Activated B cell treated with CpG ODN at 0.5 μM for 24 hours (primary cell): ENCODE measurements at places on chromosomes 1 and 21. TPM values are rescaled to one million over a fixed set of nuclear protein-coding genes. Genes with fewer than 3 reads are reported as not detected.
A peak's percentile ranks its signal among the peaks of the same experiment; 100 is the strongest.

- H3K4me1 ChIP-seq = no peaks in the 10 kb centered on the region
- no peak overlapping the region for H3K27ac ChIP-seq
Measured at GRCh38 chr1:52294580-52294979, 71.4 kb downstream of the CC2D1B start.

DNA sequence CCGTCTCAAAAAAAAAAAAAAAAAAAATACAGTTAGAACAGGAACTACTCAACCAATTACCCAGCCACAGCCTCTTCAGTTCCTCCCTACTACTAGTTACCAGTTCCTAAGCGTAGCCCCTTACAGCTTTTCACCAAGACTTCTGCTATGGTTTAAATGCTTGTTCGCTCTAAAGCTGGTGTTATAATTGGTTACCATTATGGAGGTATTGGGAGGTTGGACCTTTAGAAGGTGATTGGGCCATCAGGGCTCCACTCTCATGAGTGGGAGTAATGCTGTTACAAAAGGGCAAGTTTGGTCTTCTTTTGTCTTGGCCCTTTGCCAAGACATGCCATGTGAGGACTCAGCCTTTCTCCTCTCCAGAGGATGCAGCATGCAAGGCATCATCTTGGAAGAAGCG lies 3.0 kb upstream of the SMPDL3B start:
- H3K27ac ChIP-seq = no peak overlapping the region
- peaks cover 20% of the 10 kb centered on the region for H3K27me3 ChIP-seq
- no peak for DNase-seq
- peaks cover 23% of the 10 kb centered on the region for H3K4me1 ChIP-seq
- no peaks in the 10 kb centered on the region for H3K36me3 ChIP-seq
- H3K4me3 ChIP-seq = no peak overlapping the region

GRCh38 chr1:164587617-164588501 lies 28.9 kb downstream of the PBX1 start:
- DNase-seq = no peak
- no peak overlapping the region for H3K27ac ChIP-seq
- H3K27me3 ChIP-seq = peaks cover 11% of the 10 kb centered on the region
- no peaks in the 10 kb centered on the region for H3K4me1 ChIP-seq
- H3K36me3 ChIP-seq = no peaks in the 10 kb centered on the region

RPTN gene
- total RNA-seq = not detected in 2 replicates

- H3K4me1 ChIP-seq = no peaks in the 10 kb centered on the region
- no peaks in the 10 kb centered on the region for H3K36me3 ChIP-seq
- no peak overlapping the region for H3K4me3 ChIP-seq
- no peak for DNase-seq
- no peak overlapping the region for H3K27ac ChIP-seq
- no peaks in the 10 kb centered on the region for H3K27me3 ChIP-seq
Measured at GRCh38 chr1:86522240-86522639, 24.6 kb upstream of the CLCA4 start.

OR2M3 gene
- total RNA-seq = not detected in 2 replicates

GJC2 gene
- 0.24 and 0.35 TPM in 2 replicates for total RNA-seq

OPTC gene
- total RNA-seq = not detected in 2 replicates

DNA sequence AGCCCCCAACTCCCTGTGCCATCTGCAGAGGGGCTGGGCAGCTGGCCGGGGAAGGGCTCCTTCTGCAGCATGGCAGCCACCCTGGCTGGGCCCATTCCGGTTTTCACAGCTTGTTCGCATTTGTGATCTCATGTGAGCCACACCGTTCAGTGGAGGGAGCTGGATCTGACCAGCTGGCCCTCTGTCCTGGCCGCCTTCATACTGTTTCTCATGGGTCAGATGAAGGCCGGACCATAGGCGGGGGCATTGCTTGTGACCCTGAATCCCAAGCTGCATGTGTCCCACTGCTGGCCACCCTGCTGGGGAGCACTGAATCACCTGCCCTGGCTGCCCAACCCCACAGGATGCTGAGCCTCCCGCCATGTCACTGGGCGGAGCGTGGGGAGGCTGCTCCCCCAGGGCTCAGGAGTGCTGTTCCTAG lies 36.4 kb upstream of the PRSS38 start:
- no peaks in the 10 kb centered on the region for H3K27me3 ChIP-seq
- peaks cover 31% of the 10 kb centered on the region for H3K36me3 ChIP-seq
- peak; percentile 8 for DNase-seq
- H3K4me3 ChIP-seq = no peak overlapping the region
- H3K4me1 ChIP-seq = no peaks in the 10 kb centered on the region
- H3K27ac ChIP-seq = no peak overlapping the region

SLC44A5 gene
- 0.59 and 0.69 TPM in 2 replicates for total RNA-seq

ABCB10 gene
- total RNA-seq = 11.7 and 14.5 TPM in 2 replicates

TMEM39B gene
- total RNA-seq = 23.1 and 23.8 TPM in 2 replicates

GRCh38 chr1:8883491-8883890 lies 5.0 kb upstream of the ENO1 start:
- peaks cover 13% of the 10 kb centered on the region for H3K4me1 ChIP-seq
- H3K4me3 ChIP-seq = no peak overlapping the region
- H3K36me3 ChIP-seq = peaks cover 2% of the 10 kb centered on the region
- no peaks in the 10 kb centered on the region for H3K27me3 ChIP-seq
- DNase-seq = no peak

DNA sequence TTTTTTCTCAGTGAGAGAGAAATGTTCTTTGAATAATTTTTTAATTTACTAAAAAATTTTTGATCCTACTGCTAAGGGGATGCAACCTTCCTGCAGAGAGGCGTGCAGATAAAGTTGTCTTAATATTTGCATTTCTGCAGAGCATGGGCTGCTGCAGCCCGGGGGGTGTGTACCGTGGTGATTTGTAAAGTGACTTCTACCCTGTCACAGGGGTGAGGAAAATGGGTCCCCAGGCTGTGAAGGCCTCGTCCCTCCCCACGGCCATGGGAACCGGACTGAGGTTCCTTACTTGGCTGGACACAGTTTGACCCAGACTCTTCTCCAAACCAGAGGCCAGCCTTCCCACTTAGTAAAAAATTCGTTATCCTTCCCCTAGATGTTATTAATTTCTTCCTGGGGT lies 9.5 kb upstream of the C1orf174 start:
- H3K27me3 ChIP-seq = peaks cover 3% of the 10 kb centered on the region
- H3K27ac ChIP-seq = no peak overlapping the region
- DNase-seq = no peak

PTGFRN gene
- not detected in 2 replicates for total RNA-seq

GRCh38 chr1:182374101-182374834 lies 17.3 kb downstream of the GLUL start:
- no peaks in the 10 kb centered on the region for H3K36me3 ChIP-seq
- no peaks in the 10 kb centered on the region for H3K27me3 ChIP-seq

GRCh38 chr21:42565886-42566523 lies 52.4 kb downstream of the SLC37A1 start:
- no peak overlapping the region for H3K27ac ChIP-seq
- no peak for DNase-seq

STXBP3 gene
- 46.4 and 50.2 TPM in 2 replicates for total RNA-seq

HAX1 gene
- 89.4 and 93.0 TPM in 2 replicates for total RNA-seq

DNA sequence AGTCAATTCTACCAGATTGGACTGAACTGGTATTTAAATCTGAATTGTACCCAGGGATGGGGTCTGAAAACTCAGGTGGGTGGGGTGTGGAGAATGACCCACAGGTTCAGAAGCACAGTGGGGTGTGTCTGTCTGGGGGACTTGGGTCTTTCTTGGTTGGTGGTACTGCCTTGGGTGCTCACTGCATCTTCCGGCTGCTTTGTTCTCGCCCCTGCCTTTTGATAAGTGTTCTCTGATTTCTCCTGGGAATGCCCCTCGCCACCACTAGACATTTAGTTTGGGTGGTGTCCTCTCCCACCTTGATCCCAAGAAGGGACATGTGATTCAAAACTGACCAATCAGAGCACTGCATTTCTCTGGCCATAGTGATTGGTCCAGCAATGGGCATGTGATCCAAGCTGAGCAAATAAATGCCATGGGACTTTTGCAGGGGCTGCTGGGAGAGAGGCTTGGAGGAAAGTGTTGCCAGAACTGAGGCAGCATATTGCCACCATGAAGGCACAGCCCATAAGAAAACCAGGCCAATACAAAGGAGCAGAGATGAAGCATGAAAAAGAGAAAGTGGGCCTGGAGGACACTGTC lies 270.5 kb downstream of the NPHP4 start:
- no peak for DNase-seq
- no peaks in the 10 kb centered on the region for H3K36me3 ChIP-seq
- no peaks in the 10 kb centered on the region for H3K4me1 ChIP-seq
- H3K27ac ChIP-seq = no peak overlapping the region
- H3K4me3 ChIP-seq = no peak overlapping the region

GRCh38 chr1:91827087-91827458 lies 58.9 kb downstream of the TGFBR3 start:
- no peaks in the 10 kb centered on the region for H3K27me3 ChIP-seq
- no peaks in the 10 kb centered on the region for H3K4me1 ChIP-seq
- DNase-seq = no peak
- H3K36me3 ChIP-seq = no peaks in the 10 kb centered on the region
- H3K4me3 ChIP-seq = no peak overlapping the region

SKI gene
- total RNA-seq = 37.2 and 37.6 TPM in 2 replicates

PODN gene
- not detected in 2 replicates for total RNA-seq

KIRREL1 gene
- not detected in 2 replicates for total RNA-seq

DNA sequence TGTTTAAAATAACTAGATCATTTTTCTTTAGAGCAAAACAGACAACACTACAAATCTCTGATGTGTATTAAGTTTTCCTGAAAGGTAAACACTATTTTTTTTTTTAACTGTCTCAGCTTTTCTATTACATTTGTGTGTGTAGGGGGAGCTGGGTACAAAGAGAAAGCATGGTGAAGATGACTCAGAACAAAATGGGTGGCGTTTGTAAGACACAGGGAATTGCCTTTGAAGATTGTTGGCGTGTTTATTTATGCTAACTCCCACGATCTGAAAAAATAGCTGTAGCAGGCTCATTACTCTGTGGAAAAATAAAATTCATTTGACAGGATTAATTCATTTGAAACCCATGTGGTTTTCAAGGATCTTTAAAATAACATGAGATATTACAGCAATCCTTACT lies 285.1 kb downstream of the RYR2 start:
- DNase-seq = no peak
- no peak overlapping the region for H3K27ac ChIP-seq
- H3K4me3 ChIP-seq = no peak overlapping the region
- H3K4me1 ChIP-seq = no peaks in the 10 kb centered on the region

DNA sequence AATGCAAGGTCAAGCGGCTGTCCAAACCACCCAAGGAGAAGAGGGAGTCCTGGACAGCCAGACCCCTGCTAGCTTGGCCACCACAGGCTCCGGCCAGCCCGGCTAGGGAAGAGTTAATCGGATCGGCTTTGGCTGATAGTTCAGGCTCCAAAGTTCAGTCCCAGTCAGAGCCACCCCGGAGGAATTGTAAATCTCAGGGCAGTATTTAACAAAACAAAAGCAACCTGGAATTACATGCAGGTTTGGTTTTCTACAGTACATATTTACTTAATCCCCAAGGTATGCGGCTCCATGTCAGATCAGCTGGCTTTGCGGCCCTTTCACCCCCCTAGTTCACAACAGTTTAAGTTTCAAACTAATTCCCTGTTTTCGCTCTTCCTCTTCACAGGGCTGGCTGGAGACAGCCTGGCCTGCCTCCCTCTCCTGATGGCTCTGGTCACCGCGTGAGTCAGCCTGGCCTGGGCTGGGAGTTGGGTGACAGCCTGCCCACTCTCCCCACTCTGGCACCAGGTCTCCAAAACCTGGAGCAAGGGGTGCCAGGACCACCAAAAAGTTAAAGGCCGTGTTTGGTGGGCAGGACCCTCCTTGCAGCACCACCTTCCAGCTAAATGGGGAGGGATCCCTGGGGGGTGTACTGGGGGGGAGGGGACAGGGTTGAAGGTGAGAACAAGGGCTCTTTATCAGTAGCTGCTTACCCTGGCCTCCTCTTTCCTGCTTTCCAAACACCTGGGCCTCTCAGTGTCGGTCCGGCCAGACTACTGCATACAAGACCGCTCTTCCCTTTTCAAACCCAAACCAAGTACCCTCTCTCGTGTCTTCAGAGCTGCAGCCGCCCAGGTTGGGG lies 1.9 kb downstream of the DHRS3 start:
- peaks cover 54% of the 10 kb centered on the region for H3K27me3 ChIP-seq
- peak overlapping the region; percentile 24 for H3K27ac ChIP-seq
- DNase-seq = no peak
- no peaks in the 10 kb centered on the region for H3K36me3 ChIP-seq
- peak overlapping the region; percentile 64 for H3K4me3 ChIP-seq
- H3K4me1 ChIP-seq = peaks cover 43% of the 10 kb centered on the region

GRCh38 chr1:178500936-178501554 lies 4.3 kb upstream of the CLEC20A start:
- no peak overlapping the region for H3K27ac ChIP-seq
- H3K4me1 ChIP-seq = peaks cover 2% of the 10 kb centered on the region
- no peak for DNase-seq
- no peaks in the 10 kb centered on the region for H3K36me3 ChIP-seq
- no peak overlapping the region for H3K4me3 ChIP-seq
- H3K27me3 ChIP-seq = no peaks in the 10 kb centered on the region
